Stimulated activated CD8-positive, alpha-beta memory T cell treated with anti-CD3 and anti-CD28 coated beads, Interleukin-15, amount 100 ng/mL, for 1 hour (primary cell): ENCODE measurements at places on chromosomes 16 and 17.

GRCh38 chr16:50096791-50097190, 31.0 kb downstream of the HEATR3 start:
- DNase-seq = no peak

GRCh38 chr17:6580625-6581024, 24.3 kb upstream of the PITPNM3 start:
- no peak for DNase-seq

DNA sequence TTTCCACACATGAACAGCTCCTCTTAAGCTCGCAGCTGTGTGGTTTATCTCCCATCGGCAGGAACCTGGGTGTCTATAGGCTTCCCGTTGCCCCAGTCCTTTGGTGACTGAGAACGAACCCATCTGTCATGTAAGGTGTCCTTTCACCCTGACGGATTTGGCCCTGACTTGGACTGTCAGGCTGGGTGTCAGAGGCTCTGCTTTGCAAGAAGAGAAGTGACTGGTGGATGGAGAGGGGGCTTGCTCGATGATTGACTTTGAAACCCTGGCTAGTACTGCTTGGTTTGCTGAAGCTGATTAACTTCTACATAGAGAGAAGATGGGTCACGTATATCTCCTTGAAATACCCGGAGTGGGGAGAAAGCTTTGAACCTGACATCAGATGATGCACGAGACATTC, 42.9 kb downstream of the COX4I1 start:
- no peak for DNase-seq

- DNase-seq = no peak
Measured at GRCh38 chr16:57166451-57166850, 19.4 kb downstream of the PSME3IP1 start.

DNA sequence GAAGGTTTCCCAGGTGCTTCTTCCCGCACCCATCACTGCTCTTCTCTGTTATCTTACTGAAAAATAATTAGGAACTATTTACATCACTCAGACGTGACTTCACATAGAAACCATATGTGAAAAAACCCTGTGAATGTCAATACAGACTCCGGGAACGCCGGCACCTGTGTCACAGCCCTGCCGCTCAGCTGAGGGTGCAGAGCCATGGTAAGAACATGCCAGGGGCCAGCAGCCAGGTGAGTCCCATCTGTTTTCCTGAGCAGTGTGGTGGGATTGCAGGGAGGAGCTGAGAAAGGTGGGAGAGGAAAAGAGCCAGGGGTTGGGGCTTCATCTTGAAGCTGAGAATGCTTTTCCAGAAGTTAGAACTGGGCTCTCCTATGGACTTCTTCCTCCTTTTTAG, 13.7 kb downstream of the FOXF1 start:
- DNase-seq = no peak

GRCh38 chr16:1870365-1871082, 1.4 kb downstream of the MEIOB start:
- DNase-seq = no peak

GRCh38 chr16:77860953-77861352, 72.6 kb downstream of the VAT1L start:
- no peak for DNase-seq

DNA sequence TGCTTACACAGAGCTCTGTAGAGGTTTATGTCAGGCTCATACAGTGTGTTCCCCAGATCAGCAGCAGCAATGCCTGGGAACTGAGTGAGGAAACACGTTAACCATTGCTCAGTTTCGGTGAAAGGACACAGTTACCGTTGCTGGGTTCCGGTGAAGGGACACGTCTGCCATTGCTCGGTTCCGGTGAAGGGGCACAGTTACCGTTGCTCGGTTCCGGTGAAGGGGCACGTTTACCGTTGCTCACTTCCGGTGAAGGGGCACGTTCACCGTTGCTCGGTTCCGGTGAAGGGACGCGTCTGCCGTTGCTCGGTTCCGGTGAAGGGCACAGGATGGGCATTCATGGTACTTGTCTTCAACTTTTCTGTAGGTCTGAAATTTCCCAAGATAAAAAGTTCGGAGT, 81.7 kb downstream of the MRM3 start:
- DNase-seq = no peak

- DNase-seq = peak; percentile 35
Measured at GRCh38 chr17:81519284-81520020, 6.9 kb upstream of the ACTG1 start.

- no peak for DNase-seq
Measured at GRCh38 chr17:12683299-12683698, 17.6 kb downstream of the MYOCD start.

DNA sequence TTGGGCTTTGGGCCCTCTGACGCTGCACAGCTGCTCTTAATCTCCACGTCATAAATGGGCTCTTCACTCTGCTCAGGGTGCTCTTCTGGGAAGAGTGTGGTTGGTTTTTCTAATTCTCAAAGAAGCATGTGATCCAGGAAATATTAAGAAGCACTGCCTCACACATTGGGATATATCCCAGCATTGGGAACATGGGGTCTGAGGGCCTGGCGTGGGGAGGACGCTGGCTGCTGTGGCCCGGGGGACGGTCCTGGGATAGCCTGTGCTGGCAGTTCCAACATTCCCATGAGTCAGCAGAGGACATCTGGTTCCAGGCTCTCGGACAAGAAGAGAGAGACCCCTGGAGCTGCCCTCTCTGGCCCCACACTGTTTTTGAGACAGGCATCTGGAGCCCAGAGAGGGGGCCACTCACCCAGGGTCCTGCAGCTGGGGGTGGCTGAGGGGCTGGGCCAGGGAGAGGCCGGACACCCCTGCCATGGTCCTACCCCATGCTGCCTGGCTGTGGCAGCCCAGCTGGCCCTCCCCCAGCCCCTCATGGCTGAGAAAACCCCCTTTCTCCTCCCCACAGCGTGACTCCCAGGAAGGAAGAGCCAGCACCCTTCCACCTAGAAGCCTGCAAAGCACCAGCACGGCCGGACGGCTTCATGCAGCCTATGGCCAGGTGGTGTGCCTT, 58.8 kb downstream of the NT5M start:
- no peak for DNase-seq

- DNase-seq = no peak
Measured at GRCh38 chr17:35775039-35775438, 14.4 kb downstream of the C17orf50 start.

- DNase-seq = no peak
Measured at GRCh38 chr17:31544186-31544585, 152.7 kb downstream of the RAB11FIP4 start.

- DNase-seq = no peak
Measured at GRCh38 chr17:29577385-29578211, 9.1 kb downstream of the TP53I13 start.

GRCh38 chr17:39400547-39401411, 647 bp downstream of the FBXL20 start:
- DNase-seq = no peak

GRCh38 chr16:84780544-84781376, 39.0 kb upstream of the CRISPLD2 start:
- no peak for DNase-seq

- no peak for DNase-seq
Measured at GRCh38 chr16:60432472-60432871, 1603.8 kb downstream of the CDH8 start.

DNA sequence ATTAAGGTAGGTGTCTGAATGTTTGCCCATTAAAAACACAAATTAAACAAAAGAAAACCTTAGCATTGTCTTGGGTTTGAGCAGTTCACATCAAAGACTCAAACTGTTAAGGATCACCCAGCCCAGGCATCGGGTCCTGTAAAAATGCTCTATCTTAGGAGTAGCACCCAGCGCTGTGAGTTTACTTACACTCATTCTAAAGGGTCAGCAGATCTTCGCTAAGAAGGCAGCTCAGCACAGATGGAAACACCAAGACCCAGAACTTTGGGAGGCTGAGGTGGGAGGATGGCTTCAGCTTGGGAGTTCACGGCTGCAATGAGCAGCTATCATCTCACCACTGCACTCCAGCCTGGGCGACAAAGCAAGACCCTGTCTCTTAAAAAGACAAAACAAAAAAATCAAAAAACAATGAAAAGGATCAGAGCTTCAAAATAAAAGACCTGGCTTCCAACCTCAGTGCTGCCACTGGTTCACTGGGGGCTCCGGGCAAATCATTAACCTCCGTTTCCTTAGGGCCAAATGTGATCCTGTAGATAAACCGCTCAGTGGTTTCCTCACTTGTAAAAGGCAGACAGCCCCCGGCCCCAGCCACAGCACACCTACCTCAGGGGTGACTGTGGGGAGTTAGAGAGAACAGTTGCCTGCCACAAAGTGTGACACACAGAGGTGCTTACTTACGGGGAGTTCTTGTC, 11.1 kb downstream of the COG1 start:
- DNase-seq = no peak

DNA sequence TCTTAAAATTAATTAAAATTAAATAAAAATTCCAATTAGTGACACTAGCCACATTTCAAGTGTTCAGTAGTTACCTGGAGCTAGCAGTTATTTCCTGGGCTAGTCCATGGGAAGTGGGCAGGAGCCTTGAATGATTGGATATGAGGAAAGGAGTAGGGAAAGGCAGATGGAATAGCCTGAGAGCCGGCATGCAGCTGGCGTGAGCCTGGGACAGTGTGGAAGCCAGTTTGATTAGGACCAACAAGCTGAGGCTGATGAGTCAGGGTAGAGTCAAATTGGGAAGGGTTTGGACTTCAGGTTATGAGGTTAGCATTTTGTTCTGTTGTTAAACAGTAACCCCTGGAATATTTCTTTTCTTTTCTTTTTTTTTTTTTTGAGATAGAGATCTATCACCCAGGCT, 15.3 kb upstream of the GNA13 start:
- no peak for DNase-seq

GRCh38 chr16:1817716-1818115, 8.9 kb downstream of the HAGH start:
- no peak for DNase-seq

DNA sequence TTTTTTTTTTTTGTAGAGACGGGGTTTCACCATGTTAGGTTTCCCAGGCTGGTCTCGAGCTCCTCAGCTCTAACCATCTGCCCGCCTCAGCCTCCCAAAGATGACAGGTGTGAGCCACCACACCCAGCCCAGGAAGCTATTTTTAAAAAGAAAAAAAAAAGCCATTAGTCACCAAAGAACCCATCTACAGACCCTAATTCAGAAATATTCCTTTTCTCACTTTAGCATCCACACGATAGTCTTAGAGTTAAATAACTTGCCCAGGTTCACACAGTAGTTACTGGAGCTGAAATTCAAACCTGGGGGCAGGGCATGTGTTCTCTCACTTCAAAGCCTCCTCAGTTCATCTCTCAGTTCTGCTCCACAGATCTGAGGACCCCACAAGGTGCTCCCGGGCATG, 70.3 kb upstream of the NOL11 start:
- no peak for DNase-seq

DNA sequence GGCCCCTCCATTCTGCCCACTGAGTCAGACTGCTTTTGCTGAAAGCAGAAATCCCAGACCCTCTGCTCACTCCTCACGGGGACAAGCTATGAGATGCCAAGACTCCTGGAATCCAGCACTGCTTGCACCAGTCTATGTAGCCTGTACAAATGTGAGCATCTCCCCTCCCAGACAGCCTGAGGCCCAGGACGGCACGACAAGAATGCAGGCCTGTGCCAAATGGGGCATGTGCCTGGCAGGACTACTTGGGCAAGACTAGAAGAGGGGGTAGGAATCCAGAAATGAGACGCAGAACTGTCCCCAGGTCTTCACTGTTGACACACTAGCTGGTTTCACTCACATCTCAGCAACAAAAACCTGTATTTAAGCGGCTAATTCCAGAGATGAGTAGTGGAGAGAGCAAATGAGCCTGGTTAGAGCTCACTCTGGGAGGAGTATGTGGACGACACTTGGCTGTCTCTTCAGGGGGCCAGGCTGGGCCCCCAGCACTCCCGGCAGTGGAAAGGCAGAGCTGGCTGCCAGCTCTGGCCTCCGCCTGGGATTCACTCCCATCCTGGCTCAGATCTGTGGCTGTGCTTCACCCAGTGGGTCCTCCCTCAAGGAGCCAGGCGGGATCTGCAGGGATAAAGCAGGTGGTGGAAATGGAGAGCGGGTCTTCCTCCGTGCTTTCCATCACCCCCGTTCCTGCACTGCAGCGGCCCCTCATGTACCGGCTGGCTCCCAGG, 2.9 kb upstream of the MYO1C start:
- no peak for DNase-seq

DNA sequence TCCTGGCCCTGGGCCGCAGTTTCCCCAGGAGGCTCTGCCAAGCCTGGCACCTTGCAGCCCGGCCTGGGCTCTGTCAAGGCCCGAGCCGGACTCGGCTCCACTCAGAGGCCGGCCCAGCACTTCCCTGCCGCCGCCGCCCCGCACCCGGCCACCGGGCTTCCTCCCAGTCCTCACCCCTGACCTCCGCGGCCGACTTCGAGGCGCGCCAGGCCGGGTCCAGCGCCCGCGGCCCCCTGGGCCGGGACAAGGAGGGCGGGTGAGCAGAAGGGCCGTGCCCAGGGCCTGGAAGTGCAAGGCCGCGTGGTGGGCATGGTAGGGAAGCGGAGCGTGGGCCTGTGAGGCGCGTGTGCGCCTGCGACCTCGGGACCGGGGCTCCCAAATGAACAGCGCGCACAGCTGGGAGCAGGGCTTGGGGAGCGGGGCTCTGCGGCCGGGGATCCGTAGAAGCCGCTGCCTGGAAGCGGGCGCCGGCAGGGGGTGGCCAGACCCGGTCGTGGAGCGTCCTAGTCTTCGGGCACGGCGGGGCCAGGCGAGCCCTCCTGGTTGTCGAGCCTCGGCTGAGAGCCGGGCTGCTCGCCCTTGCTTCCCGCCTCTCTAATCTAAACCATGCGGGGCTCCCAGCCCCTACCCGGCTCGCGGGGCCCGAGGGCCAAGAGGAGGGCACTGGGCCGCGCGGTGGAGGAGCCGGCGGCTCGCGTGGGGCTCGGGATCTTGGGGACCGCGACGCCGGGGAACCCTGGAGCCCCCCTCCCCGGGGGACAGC, 503 bp upstream of the TBX4 start:
- DNase-seq = no peak

GRCh38 chr17:48912476-48912875, 4.3 kb downstream of the UBE2Z start:
- no peak for DNase-seq

- DNase-seq = no peak
Measured at GRCh38 chr17:62617894-62618472, 9.5 kb upstream of the MRC2 start.

DNA sequence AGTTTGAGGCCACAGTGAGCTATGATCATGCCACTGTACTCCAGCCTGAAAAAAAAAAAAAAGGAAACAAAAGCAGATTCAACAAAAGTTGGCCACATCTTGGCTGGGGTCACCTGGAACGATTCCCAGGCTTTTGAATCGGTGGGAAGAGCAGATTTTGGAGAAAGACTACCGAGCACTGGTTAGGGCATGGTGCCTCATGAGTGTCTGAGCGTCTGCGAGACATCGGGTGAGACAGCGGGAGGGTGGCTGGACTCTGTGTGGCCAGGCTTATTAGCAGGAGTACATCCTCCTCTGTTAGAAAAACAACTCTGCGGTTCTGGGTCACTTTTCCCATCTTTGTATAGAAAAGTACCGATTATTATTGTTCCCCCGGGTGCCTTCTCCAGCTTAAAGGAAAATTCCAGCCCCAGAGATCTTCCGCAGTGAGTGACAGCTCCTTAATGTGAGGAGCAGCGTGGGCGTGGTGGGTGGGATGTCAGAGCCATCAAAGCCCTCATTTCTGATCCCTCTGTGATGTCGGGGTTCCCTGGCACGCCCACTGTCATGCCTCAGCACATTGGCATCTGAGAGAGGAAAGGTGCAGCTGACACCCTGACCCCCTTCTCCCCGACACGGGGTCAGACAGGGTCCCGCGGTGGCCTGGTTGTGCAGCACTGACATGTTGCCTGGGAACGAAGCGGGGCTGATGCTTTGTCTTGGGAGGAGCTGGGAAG, 6.9 kb downstream of the RGS9 start:
- DNase-seq = no peak
